ENCODE measurements at places on chromosomes 6 and 20.
A peak's percentile ranks its signal among the peaks of the same experiment; 100 is the strongest.

- no peak for DNase-seq
Observed at GRCh38 chr6:51514748-51515402, 572.5 kb downstream of the PKHD1 start.

DNA sequence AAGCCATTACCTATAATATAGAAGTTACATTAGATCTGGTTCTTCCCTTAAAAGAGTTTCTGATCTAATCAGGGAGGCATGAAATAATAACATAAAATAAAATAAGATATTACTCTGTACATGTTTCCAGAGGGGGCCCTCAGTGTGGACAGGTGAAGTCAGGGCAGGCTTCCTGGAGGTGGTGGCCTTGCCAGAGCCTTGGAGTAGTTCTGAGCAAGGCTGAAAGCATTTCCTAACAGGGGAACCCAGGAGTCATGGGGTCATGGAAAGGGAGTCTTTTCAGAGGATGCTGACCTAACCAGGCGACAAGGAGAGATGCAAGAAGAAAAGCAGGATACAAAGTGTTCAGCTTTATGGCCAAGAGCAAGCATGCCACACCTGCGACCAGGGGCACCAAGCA lies 471.3 kb upstream of the AGPAT4 start:
- no peak for DNase-seq

GRCh38 chr20:38725931-38726803 lies 1.9 kb downstream of the SLC32A1 start:
- peak; percentile 52 for DNase-seq

- no peak for DNase-seq
Observed at GRCh38 chr20:40578961-40579360, 110.1 kb downstream of the MAFB start.

DNA sequence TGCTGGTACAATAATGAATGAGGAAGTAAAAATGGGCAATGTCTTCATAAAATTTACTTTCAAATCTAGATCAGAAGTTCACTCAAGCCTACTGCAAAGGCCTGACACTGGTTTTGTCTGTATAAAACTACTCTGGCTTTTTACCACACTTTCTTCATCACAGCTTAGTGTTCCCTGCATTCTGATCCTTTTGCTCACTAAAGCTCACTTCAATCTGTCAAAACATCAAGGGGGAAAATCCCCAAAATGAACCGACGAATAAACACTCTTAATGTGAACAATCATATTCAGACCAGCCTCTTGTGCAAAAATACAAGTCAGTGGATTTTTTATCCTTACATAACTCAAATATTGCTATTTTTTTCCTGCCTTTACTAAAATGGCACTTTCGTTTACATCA lies 98.5 kb downstream of the PRDM1 start:
- DNase-seq = no peak

DNA sequence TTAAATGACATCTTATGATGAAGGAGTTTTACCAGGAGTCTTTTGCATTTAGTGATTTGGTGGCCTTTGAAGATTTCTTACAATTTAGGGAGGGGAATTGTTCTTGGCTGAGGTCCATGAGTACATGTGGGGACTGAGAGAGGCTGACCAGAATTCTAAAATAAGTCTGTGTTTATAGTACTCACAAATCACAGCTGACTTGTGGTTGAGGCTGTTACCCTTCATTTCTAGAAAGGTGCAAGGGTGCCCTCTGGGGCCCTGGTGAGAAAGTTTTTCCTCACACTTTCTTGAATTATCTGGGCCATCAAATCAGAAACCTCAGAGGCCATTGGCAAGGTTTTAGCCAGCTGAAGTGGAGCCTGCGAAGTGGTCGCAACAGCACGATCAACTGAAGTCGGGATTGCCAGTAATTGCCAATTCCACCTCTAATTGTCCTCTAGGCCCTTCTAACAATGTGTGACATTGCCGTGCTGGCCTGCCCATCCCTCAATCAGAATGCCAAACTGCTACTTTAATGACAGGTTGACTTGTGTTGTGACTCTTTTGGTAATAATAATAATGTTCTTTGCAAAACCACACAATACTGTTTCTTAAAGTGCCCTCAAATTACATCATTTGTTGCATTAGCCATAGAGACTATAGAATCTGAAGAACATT lies 221.6 kb downstream of the OGFRL1 start:
- peak; percentile 22 for DNase-seq

GRCh38 chr6:75084018-75084417 lies 121.8 kb downstream of the COL12A1 start:
- no peak for DNase-seq

- no peak for DNase-seq
Observed at GRCh38 chr6:17007749-17008148, 94.1 kb upstream of the STMND1 start.

GRCh38 chr6:105677671-105678475 lies 275.0 kb upstream of the PREP start:
- DNase-seq = no peak

DNA sequence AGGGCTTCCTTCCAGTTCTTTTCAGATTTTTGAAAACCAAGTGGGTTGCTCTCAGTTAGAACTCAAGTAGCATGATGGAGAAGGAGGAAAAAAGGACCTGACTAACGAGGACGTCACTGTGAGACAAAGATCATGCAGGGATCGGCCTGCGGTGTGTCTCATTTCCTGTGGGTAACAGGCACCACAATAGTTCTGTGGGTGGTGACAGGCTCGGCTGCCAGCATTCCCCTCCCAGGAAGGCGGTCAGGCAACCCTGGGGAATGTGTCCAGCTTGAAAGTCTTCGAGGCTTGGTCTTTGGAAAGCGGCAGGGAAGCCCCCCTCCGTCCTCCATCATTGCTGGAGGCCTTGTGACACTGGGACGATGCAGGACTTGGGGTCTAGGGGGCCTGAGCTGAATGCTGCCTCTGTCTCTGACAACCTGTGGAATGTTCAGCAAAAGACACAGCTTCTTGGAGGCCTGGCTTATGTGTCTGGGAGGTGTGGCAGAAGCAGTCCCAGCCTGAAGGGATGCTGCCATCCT lies 121.0 kb downstream of the BCAS1 start:
- DNase-seq = peak; percentile 89

- no peak for DNase-seq
Observed at GRCh38 chr6:132165677-132166076, 214.5 kb upstream of the CCN2 start.

- no peak for DNase-seq
Observed at GRCh38 chr6:72260489-72260888, 361.4 kb upstream of the KCNQ5 start.

DNA sequence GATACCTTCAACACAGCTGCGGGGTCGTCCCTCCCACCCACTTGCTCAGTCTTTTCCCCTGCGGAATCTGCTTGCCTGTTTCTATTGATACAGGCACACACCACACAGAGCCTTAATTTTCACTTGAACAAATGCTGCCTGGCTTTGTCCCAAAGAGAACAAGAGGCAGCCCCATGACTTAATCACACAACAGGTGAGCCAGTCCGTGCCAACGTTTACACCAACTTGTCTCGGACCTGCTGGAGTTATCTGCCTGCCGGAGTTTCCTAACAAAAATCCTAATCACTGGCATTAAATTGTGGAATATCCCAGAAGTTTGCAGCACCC lies 186.8 kb upstream of the RREB1 start:
- DNase-seq = no peak

DNA sequence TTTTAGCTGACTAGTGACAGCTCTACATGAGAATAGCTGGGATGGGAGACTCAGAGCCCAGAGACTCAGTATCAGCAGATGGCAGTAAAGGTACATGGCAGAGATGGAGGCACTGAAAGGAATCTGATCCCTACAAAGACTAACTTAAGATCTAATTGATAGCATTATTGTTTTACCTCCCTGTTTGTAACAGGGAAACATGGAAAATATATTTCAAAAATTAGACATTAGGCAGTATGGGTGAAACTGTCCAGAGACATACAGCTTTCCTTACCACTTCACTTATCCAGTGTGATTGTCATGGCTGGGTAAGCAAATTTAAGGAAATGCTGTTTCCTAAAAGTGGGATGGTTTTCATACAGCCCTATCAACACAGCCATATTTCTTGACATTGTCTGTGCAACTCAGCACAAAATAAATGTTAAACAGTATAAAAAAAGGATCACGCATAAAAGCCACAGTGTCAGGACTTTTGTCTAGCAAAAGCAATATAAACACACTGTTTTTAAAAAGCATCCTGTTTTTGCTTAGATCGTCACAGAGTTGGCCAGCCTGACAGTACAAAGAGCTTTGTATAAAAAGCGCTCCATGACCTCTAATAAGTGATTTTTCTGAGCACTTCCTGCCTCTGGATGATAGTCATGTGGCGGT lies 376.9 kb downstream of the PHF3 start:
- DNase-seq = no peak

GRCh38 chr6:153758516-153758915 lies 280.5 kb upstream of the OPRM1 start:
- no peak for DNase-seq

GRCh38 chr20:44561876-44562275 lies 20.5 kb upstream of the PKIG start:
- DNase-seq = no peak

- DNase-seq = no peak
Observed at GRCh38 chr20:39390186-39390585, 428.0 kb downstream of the DHX35 start.

DNA sequence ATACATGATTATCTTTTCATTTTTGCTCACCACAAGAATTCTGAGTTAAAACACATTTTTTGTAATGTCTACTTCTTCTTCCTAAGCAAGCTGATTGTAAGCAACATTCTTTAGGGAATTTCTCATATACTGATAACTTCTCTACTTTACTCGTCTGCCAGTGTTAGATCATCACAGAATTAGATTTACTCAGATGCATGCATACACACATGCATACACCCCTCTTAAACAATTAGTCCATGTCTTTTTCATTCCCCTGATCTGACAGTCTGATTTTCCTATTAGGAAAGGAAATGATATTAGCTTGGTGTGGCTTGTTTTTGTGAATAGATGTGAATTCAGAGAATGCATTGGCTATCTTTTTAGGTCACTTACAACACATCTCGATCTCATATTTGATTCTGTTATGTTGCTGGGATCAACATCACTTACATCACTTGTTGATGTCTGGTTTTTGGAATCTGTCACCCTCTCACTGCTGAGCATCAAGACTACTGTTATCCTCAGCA lies 91.4 kb downstream of the FIG4 start:
- DNase-seq = no peak

GRCh38 chr6:80196906-80197305 lies 90.4 kb downstream of the BCKDHB start:
- no peak for DNase-seq

DNA sequence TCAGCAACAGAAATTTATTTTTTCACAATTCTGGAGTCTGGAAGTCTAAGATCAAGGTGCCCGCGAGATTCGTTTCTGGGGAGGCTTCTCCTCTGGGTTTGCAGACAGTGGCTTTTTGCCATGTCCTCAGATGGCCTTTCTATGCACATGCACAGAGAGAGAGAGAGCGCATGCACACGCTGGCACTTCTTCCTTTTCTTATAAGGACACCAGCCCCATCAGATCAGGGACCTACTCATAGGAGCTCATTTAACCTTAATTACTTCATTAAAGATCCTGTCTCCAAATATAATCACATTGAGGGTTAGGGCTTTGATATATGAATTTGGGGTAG lies 260.7 kb upstream of the PLCB4 start:
- no peak for DNase-seq

- no peak for DNase-seq
Observed at GRCh38 chr6:122408702-122409458, 9.4 kb downstream of the HSF2 start.

DNA sequence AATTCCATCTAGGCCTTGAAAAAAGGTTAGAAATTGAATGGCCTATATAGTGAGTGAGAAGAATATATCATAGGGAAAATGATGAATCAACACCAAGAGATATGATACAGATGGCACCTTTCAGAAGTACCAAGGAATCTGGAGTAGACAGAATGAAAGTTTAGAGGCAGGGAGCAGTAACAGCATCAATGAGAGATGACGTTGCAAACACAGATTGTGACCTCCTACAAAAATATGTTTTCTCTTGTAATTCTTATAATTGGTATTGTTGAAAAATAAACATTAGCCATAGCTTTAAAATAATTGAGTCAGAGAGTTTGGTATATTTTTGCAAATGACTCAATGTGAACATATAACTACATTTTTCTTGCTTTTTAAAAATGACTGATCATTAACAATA lies 1223.1 kb upstream of the GJE1 start:
- no peak for DNase-seq

GRCh38 chr6:57434944-57435343 lies 117.5 kb downstream of the PRIM2 start:
- no peak for DNase-seq

- no peak for DNase-seq
Observed at GRCh38 chr6:142155895-142156757, 9.1 kb downstream of the VTA1 start.

- DNase-seq = no peak
Observed at GRCh38 chr6:11273406-11274065, 41.1 kb upstream of the NEDD9 start.

DNA sequence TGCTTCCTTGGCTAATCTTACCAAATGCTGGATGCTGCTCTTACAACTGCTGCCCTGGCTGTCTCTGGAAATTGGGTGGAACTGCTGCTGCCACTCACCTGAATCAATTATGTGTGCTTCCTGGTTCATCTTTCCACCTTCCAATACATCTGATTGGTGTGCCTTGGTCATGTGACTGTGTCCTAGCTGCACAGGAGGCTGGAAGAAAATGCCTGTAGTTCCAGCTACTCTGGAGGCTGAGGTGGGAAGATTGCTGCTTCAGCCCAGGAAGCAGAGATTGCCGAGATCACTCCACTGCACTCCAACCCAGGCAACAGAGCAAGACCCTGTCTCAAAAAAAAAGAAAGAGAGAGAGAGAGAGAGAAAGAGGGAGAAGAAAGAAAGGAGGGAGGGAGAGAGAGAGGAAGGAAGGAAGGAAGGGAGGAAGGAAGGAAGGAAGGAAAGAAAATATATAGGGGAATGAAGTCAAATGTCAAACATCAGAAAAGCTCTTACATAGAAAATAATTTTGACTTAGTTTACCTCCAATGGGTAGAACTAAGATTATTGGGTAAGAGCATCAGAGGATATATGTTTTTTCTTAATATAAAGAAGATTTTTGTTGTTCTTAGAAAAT lies 14.1 kb upstream of the PPARD start:
- DNase-seq = no peak

- DNase-seq = no peak
Observed at GRCh38 chr6:41548841-41549642, 2.9 kb downstream of the FOXP4 start.

- DNase-seq = peak; percentile 48
Observed at GRCh38 chr6:152981989-152982903, 595 bp downstream of the FBXO5 start.

DNA sequence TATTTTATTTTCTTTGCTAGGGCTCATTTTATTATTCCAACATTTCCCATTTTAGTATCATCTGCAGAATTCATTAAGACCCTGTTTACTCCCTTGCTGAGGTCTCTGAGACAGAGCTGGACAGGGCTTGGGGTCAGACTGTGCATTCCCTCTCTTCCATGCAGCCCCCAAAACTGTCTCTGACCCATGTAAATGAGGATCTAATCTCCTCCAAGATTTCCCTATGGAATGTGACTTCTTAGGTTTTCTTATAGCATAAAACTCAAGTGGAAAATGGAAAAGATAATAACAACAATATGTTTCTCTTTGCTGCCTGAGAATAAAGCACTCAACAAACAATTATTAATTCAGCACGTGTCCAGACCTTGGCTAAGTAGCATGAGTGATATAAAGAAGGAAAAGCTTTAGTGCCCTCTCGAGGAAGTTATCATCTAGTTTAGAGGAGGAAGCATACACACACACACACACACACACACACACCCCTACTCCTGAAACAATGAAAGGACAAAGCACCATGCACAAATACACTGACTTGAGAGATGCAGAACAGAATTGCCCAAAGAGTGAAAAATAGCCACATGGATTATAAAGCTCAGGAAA lies 815.5 kb downstream of the BCKDHB start:
- no peak for DNase-seq

GRCh38 chr6:89792881-89793280 lies 26.7 kb downstream of the MDN1 start:
- peak; percentile 56 for DNase-seq

All from activated CD8-positive, alpha-beta T cell treated with anti-CD3 and anti-CD28 coated beads, Interleukin-2, amount 10 ng/mL, durations not matched to agents 7 days and 5 days (primary cell).